ENCODE measurements at places on chromosomes 12 and 14. TPM values are rescaled to one million over a fixed set of nuclear protein-coding genes. Genes with fewer than 3 reads are reported as not detected.

GRCh38 chr12:53550595-53550994 lies 43.3 kb upstream of the NPFF start:
- DNase-seq = no peak

GRCh38 chr14:102373110-102373509 lies 10.4 kb downstream of the TECPR2 start:
- no peak for DNase-seq

- DNase-seq = no peak
Observed at GRCh38 chr12:76782526-76782925, 18.6 kb downstream of the ZDHHC17 start.

DNA sequence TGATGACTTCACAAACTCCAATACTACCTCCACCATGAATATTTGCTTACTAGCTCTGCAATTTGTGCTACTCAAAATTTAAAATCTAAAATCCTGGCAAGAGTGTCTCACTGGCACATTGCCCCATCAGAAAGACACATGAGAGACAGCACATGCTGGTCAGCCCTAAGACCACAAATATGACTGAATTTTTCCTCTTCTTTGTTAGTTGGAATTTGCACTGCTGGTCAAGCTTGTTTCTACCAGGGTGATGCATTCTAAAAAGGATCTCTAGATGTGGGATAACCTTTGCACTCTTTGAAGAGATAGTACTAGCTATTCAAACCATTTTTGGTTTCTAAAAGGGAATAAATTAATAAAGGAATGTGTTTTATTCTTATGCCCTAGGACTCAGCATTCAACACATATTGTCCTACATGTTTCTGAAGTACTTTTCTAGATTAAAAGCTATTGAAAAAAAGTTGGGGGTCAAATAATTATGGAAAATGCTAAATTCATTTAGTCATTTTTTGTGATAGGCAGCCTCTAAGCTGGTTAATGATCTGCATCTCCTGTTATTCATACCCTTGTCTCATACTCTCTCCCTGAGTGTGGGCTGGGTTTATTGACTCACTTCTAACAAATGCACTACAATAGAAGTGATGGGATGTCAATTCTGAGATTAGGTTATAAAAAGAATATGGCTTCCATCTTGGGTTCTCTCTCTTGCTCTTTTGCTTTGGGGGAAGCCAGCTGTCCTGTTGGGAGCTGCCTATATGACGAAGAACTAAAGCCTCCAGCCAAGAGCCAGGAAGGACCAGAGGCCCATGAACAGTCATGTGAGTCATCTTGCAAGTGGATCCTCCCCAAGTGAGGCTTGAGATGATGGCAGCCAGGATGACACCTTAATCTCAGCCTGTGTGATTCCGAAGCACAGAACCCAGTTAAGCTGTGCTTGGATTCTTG lies 211.5 kb upstream of the CRY1 start:
- no peak for DNase-seq

DNA sequence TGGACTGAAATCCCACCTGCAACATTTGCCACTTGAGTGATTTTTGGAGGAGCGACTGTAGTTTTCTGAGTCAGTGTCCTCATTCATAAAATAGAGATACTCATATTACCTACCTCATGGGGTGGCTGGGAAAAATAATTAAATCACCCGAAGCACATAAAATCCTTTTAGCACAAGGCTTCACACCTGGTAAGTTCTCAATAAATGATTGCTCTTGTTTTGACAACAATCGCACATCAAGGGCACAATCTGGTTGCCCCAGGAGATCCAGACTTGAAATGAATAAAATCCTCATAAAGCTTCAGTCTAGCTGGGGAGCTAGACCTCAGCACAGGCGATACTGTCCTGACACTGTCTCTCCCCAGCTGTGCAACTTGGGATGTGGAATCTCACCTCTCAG lies 76.0 kb upstream of the CCDC60 start:
- DNase-seq = no peak

GRCh38 chr12:64172143-64172970 lies 49.7 kb downstream of the KICS2 start:
- no peak for DNase-seq

DNA sequence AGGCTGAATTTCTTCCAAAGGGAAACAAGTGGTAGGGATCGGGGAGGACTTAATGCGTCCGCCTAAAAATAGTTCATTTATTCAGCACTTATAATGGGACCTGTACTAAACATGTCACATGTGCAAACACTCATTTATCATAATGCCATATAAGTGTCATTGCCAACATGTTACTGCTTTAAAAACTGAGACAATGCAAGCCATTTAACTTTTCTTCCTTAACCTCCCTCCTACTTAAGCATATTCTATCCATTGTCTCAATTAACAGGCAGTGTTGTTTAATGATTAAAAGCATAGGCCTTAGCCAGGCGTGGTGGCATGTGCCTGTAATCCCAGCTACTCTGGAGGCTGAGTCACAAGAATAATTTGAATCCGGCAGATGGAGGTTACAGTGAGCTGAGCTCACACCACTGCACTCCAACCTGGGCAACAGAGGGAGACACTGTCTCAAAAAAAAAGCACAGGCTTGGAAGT lies 13.5 kb upstream of the SCFD1 start:
- no peak for DNase-seq

DNA sequence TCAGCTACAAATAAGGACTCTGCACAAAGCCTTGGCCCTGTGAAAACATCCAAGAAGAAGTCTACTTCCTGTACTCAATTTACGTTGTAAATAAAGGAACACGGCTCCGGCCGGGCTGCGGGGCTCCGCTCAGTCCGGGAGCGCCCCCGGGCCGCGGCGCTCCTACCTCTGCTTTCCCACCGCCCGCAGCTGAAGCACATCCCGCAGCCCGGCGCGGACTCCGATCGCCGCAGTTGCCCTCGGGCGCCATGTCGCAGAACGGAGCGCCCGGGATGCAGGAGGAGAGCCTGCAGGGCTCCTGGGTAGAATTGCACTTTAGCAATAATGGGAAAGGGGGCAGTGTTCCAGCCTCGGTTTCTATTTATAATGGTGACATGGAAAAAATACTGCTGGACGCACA lies 502.3 kb upstream of the FOXG1 start:
- no peak for DNase-seq

DNA sequence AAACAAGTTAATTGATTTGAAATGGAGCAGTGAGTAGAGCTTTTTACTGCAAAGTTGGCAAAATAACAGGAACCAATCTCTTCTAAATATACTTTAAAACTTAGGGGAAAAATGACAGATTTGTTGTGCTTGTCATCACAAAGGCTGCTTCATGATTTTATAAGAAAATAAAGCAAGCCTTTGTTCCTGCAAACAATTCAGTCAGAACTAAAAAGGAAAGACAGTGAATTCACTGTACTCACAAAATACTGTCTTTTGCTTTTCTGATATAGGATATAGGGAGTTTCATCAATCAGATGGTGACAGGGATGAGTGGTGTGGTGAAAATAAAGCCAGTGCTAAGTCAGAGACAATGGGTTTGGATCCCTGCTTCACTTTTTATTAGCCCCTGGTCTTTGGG lies 126.0 kb downstream of the HELB start:
- no peak for DNase-seq

- DNase-seq = no peak
Observed at GRCh38 chr14:42862114-42862513, 1255.4 kb downstream of the LRFN5 start.

The SLC10A1 gene
- not detected for total RNA-seq

The CD163L1 gene
- 0.69 TPM for total RNA-seq

The AMN gene
- not detected for total RNA-seq

The INHBE gene
- not detected for total RNA-seq

All from endothelial cell (in vitro differentiated cells).